Progenitor cell of endocrine pancreas (in vitro differentiated cells): ENCODE measurements at places on chromosomes 3 and 15.
A peak's percentile ranks its signal among the peaks of the same experiment; 100 is the strongest.

DNA sequence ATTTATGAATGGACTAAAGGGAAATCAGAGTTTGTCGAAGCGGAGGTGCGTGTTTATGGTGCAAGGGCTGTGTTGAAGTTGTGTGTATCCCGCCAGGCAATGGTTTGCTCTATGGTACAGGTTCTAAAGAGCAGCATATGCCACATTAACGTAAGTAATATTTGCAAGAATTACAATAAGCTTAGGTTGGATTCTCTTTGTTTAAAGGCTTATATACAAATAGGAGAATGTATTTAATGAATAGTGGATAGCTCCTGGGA, 800 bp downstream of the EPHA3 start:
- DNase-seq: no peak

- DNase-seq: no peak
These were observed 278.3 kb downstream of the SHQ1 start for GRCh38 chr3:72569754-72570440.

GRCh38 chr3:138332472-138333073, 2.9 kb upstream of the NME9 start:
- no peak for DNase-seq

DNA sequence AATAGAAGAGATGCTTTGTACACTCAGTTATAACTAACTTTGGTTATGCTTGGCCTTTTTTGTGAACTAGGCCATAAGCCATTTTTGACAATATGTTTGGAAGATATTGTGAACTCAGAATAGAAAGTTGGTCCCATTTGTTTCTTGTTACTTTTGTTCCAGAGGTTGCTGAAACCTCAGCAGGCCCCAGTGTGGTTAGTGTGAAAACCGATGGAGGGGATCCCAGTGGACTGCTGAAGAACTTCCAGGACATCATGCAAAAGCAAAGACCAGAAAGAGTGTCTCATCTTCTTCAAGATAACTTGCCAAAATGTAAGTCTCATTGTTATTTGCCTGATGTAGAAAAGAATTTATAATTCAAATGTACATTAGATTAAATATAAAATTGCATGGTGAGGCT, 5.7 kb downstream of the ALAS1 start:
- no peak for DNase-seq

DNA sequence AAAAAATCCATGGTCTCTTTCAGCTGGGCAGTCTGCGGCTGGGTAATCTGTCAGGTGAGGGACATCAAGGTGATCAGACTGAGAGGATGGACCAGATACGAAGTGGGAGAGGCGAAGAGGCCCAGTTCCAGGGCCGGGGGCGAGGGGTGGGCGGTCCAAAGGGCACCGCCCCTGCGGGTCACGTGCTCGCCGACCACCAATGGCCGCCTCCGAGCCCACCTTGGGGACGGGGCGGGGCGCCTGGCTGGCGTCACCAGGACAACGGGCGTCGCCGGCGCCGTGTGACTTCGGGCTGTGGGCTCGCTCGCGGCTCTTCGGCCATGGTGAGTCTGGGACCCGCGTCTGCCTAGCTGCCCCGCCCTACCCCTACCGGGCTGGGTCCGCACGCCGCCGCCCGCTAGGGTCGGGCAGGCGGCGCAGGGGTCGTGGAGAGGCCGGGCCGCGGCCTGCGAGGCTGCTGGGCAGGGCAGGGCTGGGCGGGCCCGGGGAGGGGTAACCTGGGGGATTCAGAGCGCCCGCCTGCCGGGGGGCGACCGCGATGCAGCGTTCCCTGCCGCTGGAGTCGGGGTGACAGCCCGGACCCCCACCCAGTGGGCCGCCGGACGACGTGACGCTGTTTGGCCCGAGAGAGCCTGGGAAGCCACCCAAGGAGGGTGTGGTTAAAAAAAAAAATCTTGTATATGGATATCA, at the start of gene FBXL2:
FBXL2 (plus strand) TSS at position 250 of the 690 bp plus-strand sequence; CDS start at position 321, 71 bp downstream.
- peak; percentile 87 for DNase-seq

- DNase-seq: no peak
These were observed 107.1 kb downstream of the ATG7 start for GRCh38 chr3:11379238-11379823.

DNA sequence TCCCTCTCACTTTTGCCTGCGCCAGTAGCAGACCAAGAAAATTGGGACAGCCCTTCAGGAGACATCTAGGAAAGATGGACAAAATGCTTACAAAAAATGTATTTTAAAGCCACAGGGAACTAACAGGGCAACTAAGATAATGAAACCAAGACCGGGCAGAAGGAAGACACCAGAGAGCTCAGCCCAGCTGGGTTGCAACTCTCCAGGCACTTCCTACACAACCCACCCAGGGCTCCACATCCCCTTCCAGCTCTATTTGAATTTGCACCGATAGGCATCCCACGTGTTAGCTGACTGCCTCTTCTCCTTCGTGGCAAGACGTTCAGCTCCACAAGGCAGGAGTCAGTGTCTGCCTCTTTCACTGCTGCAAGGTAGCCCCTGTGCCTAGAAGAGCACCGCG, 6.6 kb upstream of the ATP10A start:
- no peak for DNase-seq

DNA sequence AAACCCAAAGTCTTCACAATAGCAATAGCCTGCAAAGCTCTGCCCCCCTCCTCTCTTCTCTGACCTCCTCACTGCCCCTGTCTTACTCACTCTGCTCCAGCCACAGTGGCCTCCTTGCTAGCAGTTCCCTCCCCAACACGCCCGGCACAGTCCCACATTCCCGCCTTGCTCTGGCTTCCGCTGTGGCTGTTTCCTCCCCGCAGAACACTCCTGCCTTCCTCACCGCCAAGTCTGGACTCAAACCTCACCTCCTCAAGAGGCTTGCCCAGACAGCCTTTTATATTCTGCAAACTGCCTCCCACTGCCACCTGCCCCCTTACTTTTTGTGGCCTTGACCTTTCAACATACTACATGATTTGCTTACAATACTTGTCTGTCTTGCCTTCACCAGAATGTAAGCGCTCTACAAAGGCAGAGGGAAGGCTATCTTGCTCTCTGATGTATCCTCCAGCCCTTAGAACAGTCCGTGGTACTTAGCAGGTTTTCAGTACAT, 406 bp upstream of the MPI start:
- DNase-seq: no peak

- DNase-seq: no peak
These were observed 742 bp downstream of the CAMKV start for GRCh38 chr3:49868862-49869466.

DNA sequence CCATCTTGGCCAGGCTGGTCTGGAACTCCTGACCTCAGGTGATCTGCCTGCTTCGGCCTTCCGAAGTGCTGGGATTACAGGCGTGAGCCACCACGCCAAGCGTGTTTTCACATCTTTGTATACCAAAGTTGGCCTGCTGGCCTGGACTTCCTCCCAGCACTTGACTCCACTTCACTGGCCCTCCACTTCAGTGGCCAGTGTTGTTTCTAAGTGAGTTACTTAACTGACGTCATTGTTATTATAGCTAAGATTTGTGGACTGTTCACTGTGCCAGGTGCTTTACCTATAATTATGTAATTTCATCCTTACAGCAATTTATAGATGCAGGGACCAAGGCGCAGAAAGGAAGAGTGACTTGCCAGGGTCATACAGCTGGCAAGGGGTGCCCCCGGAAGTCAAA, 52.0 kb downstream of the HRH1 start:
- DNase-seq: no peak

DNA sequence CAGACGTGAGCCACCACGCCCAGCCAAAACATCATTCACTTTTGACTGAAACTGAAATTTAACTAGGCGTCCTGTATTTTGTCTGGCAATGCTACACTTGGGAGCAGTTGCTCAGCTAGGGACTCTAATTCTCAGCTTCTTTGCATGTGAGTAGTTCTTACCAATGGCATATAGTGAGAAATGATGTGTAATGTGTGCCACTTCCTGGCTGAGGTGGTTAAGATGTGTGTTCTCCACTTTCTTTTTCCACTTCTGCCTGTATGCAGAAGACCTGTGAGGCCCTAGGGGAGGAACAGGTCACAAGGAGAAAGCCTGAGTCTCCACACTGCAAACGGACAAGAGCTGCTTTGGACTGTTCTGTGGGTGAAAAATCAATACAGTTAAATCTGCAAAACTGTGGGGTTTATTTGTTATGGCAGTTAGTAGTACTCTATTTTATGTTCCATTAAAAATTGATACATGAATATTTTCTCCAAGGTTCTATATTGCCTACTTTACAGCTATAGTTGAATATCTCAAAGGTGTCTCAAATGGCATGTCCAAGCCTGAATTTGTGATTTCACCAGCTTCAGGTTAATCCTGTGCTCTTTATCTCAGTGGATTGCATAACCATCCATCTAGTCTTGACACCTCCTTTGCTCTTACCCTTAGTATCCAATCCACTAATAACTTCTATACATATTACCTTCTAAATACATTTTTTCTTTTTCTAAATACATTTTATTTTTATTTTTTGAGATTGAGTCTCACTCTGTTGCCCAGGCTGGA, 59.3 kb downstream of the NR1D2 start:
- DNase-seq: no peak

GRCh38 chr3:14598143-14598569, 53.4 kb upstream of the CCDC174 start:
- peak; percentile 47 for DNase-seq

DNA sequence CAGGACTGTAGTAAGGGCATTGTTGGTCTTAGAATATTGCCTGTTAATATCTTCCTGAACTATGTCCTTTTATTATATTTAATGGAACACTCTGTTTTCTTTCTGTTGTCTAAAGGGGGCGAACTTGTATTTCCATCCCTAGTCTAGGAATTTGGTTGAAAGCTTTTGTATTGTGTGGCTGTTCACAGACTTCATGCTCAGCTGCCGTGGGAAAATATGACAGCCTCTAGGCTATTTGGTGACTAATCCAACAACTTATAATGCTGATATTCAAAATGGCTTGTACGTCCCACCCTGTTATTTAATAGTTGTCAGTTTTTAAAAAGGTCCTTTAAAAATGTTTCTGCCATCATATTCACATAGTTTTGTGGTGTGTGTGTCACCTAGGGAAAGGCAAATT, 202.6 kb downstream of the KLHL25 start:
- DNase-seq: no peak

GRCh38 chr3:40780925-40781406, 256.2 kb downstream of the ZNF621 start:
- no peak for DNase-seq

GRCh38 chr15:67670647-67671305, 128.3 kb downstream of the MAP2K5 start:
- no peak for DNase-seq

DNA sequence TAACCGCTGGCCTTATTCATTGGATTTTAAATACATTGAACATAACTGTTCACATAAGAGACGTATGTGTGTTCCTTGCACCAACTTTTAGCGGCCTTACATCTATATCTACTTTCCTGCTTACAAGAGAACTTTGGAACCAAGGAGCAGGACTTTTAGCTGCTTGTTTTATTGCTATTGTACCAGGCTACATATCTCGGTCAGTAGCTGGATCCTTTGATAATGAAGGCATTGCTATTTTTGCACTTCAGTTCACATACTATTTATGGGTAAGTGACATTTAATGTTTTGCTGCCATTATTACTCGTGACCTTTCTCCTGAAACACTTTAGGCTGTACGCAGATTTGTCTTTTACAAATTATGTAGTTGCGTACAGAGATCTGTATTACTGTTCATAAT, 47.1 kb downstream of the STT3B start:
- no peak for DNase-seq

- DNase-seq: no peak
These were observed 249.2 kb downstream of the DOCK3 start for GRCh38 chr3:50923955-50924354.

DNA sequence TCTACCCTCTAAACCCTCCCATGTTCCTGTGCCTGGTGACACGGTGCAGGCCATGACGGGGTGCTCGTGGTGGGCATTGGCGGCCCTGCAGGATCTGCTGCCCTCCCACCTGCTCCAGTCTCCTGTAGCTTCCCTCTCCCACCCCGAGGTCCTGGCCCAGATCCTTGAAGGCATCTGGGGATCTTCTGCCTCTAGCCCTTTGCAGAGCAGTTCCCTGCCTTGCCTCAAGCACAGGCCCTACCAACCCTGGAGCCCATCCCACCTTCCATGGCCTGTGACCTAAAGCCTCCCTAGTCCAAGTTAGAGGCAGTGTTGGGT, 27.5 kb upstream of the SEC13 start:
- no peak for DNase-seq

DNA sequence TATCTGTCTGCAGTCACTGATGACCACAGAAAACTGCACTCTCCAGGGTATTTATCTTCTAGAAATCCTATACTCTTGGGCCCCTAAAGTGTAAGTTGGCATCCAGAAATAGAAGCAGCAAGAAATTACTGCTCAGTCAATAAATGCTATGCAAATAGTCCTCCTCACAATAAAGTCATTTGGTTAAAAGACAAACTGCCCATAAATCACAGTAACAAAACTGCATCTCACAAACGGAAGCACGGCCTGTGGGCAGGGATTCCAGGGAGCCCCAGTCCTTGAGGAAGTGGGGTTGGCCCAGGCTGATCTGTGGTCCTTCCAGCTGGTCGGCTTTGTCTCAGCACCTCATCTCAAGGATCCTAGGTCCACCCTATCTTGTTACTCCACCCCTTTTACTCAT, 29.7 kb upstream of the SPATA12 start:
- no peak for DNase-seq

DNA sequence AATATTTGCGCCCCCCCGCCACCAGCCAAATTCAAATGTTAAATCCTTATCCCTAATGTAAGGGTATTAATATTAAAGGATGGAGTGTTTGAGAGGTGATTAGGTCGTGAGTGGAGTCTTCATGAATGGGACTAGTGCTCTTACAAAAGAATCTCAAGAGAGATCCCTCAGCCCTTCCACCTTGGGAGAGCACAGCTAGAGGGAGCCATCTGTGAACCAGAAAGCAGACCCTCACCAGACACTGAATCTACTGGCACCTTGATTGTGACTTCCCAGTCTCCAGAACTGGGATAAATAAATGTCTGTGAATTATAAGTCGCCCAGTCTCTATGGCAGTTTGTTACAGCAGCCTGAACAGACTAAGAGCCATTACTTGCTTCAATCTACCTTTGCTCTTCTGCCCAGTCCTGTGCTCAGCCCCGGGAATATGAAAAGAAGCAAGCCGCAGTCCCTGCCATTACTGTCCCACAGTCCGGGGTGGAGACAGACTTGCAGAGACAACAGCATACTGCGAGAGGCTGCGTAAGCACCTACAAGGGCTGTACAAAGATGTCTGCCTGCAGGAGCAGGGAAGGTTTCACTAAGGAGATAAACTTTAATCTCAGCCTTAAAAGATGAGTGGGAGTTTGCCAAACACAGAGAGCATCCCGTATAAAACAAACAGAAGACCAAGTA, 110.7 kb upstream of the TMCO5A start:
- DNase-seq: no peak

GRCh38 chr3:128273841-128274573, 120.7 kb downstream of the EEFSEC start:
- no peak for DNase-seq
